ENCODE measurements at places on chromosomes 13 and 19. TPM values are rescaled to one million over a fixed set of nuclear protein-coding genes. Genes with fewer than 3 reads are reported as not detected.

SULT2A1 gene
- not detected for total RNA-seq

PSG1 gene
- total RNA-seq: under 0.01 TPM

ICAM3 gene
- total RNA-seq: 12.0 TPM

KLHL26 gene
- 5.5 TPM for total RNA-seq

BICRA gene
- total RNA-seq: 2.4 TPM

CCL25 gene
- total RNA-seq: 0.16 TPM

B3GLCT gene
- total RNA-seq: 4.4 TPM

EPS8L1 gene
- 0.47 TPM for total RNA-seq

Data from bronchial smooth muscle cell (primary cell).